NCI-H1092 (cell line): ENCODE measurements at places on chromosomes 2 and 18.

DNA sequence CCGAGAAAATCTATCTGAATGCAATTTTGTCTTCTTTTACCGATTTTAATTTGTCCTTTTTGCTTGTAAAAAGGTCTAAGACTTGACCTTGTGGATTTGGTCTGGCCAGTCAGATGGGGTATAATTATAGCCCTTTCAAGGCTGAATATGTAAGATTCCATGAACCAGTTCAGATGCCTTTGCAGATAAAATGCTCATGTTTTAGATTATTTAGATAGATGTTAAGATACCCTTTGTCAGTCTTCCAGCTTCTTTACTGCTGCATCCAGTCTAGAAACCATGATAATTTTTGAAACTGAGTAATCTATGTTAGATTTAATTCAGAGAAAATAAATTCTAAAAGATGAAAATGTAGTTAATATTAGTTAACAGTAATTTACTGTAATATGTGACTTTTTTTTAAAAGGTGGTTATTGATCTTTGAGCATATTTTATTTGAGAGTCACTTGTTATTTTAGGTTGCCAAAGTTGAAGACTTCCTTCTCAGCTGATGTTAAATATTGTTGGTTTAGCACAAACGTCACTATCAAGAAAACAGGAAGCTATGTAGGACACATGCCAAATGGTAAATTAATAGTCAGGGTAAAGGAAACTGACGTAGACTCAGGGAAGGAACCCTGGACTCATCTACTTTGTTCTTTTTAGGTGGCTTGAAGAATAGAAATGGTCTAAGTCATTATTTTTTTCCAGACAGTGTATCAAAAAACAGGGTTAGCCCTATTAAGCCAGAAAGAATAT lies 29.8 kb downstream of the BABAM2 start:
- no peak for DNase-seq

DNA sequence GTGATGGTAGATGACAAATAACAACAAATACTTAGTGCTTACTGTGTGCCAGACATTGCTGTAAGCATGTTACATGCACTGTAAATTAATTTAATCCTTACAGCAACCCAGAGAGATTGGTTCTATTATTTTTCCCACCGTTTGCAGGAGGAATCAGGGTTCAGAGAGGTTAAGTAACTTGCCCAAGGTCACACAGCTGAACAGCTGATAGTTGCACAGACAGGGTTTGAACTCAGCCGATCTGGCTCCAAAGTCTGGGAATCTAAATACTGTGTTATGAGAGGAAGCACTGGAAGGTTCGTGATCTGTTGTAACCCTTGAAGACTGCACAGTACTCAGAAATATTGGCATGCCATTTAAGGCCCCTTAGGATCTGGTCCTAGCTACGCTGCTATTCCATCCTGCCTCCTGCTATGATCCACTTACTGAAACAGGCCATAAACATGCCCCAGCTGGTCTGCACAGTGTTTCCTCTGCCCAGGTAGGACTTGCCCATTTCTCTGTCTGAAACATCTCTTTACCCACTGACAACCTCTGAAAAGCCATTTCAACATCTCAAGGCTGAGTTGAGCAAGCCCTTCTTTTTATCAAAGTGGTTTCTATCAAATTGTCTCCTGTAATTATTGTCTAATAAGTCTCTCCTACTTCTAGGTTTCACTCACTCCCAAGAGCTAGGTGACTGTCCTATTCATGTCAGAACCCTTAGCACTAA lies 40.4 kb upstream of the MRPL33 start:
- DNase-seq: no peak

DNA sequence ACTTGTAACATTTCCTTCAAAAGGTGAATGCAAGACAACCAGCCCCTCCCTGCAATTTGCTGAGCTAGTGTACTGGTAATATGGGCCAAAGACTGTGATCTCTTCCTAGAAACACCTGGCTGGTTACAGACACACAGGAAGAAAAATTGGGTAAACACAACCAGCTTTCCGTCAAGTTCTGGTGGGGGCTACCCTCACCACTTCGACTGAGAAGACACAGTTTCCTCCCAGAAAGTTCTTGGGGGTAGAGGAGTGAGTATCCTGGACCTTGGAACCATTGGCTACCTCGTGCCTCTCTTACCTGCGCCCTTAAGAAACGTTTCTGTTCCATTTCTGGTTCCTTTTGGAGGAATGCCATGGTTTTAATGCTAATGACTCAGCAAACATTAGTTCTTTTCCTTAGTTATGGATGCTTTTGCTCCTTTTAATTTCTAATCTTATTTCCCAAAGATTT lies 120.9 kb upstream of the DLX2 start:
- DNase-seq: no peak

DNA sequence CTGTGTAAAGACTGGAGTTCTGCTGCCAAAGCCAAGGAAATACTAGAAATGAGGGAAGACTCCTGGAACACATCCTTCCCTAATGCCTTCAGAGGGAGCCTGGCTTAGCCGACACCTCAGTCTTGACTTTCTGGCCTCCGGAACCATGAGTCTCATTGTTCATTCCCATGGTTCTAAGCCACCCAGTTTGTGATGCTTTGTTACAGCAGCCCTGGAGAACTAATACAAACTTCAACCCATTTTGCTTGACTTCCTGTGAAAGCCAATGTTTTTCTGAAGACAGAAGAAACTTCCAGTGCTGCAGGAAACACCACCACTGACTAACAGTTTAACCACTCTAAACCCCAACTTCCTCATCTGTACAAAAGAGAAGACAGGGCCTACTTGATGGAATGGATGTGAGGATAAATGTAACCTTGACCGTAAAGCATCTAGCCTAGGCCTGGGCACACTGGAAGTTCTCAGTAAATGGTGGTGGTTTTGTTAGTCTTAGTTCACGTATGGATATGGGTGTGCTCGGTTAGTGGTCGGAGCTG lies 85.9 kb upstream of the RFX8 start:
- no peak for DNase-seq

- no peak for DNase-seq
Measured at GRCh38 chr18:79945118-79946042, 6.1 kb downstream of the SLC66A2 start.

- DNase-seq: no peak
Measured at GRCh38 chr2:22377268-22377667, 1007.7 kb upstream of the KLHL29 start.

- DNase-seq: no peak
Measured at GRCh38 chr2:208036357-208036756, 11.0 kb upstream of the PLEKHM3 start.

DNA sequence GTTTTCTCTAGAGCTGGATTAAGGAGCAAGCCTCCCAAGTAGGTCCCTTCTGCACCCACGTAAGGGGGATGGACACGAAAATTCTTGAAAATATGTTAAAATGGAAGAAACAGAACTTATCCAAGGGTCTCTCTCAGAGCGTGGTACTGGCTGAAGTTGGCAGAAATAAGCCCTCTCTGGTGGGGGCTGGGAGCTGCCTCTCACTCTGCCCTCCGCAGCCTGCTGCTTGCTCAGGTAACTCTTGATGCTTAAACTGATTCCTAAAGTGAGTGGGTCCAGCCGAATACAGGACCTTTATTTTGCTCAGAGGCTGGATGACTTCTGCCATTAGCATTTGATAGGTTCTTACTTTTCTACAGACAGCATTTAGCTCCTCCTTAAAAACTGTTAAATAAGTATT lies 78.1 kb downstream of the SPHKAP start:
- no peak for DNase-seq

DNA sequence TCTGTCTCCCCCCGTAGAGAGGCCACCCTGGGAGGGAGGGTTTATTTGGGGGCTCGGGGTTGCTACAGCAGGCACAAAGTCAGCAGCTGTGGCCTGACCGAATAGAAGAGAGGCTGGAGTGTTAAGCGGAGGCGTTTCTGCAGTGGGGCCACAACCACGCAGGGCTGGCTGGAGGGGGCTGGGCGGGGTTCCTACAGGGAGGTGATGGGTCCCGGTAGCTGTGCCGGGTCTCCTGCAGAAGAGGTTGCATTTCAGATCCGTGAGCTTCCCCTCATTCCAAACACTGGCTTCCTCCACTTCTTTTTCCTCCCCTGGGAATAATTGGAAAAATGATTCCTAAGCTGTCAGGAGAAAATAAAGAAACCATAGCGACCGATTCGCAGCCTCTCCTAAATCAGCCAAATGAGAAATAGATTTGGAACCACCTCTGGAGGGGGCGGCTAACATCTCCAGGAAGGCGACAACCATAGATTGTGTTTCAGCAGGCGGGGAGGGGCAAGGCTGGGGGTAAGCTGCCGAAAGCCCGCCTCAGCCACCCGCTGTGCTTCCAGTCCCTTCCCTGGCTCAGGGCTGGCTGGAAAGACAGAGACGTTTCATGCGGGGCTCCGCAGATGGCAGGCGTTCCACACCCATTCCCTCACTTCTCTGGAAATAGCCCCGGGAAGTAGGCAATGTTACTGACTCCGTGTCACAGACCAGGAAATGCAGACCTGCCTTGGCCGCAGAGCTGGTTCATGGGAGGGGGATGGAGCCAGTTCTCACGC lies 85.6 kb upstream of the TAF1B start:
- DNase-seq: no peak
